Activated T-helper 1 cell treated with anti-CD3 and anti-CD28 coated beads, Interleukin-12 subunit alpha, Interleukin-12 subunit beta, Interleukin-2, Interleukin-4 antibody, amounts not matched to agents 30 ng/mL and 10 ng/mL and 1 ng/mL, durations not matched to agents 14 hours and 24 hours and 36 hours (primary cell): ENCODE measurements at places on chromosomes 7 and 10. TPM values are rescaled to one million over a fixed set of nuclear protein-coding genes. Genes with fewer than 3 reads are reported as not detected.

GRCh38 chr10:21061982-21062381 is 164.9 kb upstream of the NEBL start:
- DNase-seq: no peak

GRCh38 chr10:122877264-122877663 is 2.1 kb downstream of the FAM24B start:
- no peak for DNase-seq

DNA sequence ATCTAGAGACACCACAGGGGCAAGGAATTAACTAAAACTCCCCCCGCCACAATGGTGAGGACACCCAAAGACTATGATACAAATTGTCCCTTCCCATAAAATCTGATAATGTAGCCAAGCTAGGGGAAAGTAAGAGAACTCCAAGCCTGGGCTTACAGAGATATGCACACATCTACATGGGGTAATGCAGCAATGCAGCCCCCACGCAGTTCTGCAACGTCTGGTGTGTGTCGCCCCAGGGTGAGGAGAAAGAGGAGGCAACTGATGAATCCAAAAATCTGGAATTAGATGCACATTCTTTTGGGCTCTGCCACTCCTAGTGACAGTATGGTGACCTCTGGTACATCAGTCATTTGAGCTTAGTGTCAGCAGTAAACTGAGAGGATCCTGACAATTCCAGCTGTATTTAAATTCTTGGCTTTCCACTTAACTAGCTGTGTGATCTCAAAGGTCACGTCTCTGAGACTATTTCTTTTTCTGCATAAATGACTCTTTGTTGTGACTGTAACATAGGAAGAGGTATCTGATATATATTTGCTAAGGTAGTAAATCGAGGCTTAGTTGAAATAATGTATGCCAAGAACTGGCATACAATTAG is 51.5 kb downstream of the PIP4K2A start:
- DNase-seq: no peak

DNA sequence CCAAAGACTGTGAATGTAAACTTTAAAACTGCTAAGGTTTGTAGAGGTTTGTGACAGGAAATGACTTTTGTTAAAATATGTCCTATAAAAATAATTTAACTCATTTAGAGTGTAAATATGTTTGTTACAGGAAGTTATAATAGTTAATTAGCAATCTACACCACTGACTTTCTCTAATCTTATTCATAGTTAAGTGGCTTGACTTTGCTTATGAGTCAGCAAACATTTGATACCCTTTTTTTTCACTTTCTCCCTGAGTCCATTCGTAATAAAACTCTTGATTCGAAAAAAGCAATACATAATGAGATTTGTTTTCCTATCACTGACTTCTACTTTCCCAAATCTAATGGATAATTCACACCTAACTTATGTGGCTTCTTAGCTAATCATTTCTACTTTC is 317.7 kb upstream of the SEMA3C start:
- no peak for DNase-seq

DNA sequence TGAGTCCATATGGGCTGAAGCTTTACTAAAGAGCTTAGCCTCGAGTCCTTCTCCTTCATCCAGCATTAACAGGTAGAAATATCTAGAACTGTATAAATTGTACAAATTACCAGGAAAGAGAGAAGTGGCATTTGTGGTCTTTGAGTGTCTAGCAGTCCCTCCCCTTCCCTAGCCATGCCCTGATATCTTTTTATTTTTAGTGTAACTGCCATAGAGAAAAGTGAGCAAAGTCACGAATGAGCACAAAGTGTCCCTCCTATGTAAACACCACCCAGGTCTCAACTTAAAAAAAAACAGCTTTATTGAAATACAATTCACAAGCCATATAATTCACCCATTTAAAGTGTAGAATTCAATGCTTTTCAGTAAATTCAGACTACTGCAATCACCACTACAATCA is 339.0 kb upstream of the ZMIZ1 start:
- DNase-seq: no peak

- no peak for DNase-seq
Measured at GRCh38 chr7:91598791-91599190, 281.7 kb downstream of the MTERF1 start.

- DNase-seq: no peak
Measured at GRCh38 chr10:25047591-25048301, 31.3 kb downstream of the THNSL1 start.

DNA sequence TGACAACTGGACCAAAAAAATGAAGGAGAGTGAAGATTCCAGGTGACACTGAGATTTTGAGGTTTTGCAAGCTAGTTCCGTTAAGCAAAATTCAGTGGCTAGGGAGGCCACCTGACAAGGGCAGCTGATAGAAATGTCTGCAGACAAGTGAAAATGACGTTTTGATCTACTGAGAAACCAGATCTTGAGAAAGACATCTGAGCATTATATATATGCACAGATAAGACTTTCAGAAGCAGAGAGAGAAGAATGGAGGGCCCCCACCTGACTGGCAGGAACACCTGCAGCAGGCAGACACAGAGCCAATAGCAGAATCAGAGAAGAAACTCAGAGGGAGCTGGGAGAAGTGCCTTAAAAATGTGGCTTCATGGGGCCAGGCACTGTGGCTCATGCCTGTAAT is 76.1 kb upstream of the LRGUK start:
- DNase-seq: no peak

DNA sequence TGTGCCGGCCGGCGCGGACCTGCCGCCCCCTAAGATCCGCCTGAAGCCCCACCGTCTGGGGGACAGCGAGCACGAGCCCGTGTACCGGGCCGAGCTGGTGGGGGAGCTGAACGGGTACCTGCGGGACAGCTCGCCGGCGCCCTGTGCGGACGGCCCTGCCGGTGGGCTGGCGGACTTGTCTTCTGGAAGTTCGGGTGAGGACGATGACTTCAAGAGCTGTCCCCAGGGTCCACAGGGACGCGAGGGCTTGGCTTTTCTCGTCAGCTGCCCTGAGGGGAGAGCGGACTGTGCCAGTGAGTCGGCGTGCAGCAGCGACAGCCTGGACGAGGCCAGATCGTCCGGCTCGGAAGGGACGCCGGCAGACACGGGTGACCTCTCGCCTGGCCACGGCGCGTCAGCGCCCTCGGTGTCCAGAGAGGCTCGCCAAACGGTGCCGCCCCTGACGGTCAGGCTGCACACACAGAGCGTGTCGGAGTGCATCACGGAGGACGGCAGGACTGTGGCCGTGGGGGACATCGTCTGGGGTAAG is 8.5 kb downstream of the PWWP2B start:
- no peak for DNase-seq

The EIF5AL1 gene
- 0.34 and 0.59 TPM in 2 replicates for total RNA-seq

The DGKB gene
- not detected in 2 replicates for total RNA-seq

The TYW1B gene
- 3.3 TPM in 2 replicates for total RNA-seq

The BBS9 gene
- total RNA-seq: 3.8 and 6.3 TPM in 2 replicates
